Endodermal cell (in vitro differentiated cells): ENCODE measurements at places on chromosomes 2 and 18. TPM values are rescaled to one million over a fixed set of nuclear protein-coding genes. Genes with fewer than 3 reads are reported as not detected.

- no peak for DNase-seq
- H3K27ac ChIP-seq: no peak overlapping the region
- H3K27me3 ChIP-seq: no peaks in the 10 kb centered on the region
- no peak overlapping the region for H3K4me3 ChIP-seq
- no peaks in the 10 kb centered on the region for H3K36me3 ChIP-seq
- no peaks in the 10 kb centered on the region for H3K4me1 ChIP-seq
Measured at GRCh38 chr2:67130531-67131256, 266.4 kb upstream of the ETAA1 start.

DNA sequence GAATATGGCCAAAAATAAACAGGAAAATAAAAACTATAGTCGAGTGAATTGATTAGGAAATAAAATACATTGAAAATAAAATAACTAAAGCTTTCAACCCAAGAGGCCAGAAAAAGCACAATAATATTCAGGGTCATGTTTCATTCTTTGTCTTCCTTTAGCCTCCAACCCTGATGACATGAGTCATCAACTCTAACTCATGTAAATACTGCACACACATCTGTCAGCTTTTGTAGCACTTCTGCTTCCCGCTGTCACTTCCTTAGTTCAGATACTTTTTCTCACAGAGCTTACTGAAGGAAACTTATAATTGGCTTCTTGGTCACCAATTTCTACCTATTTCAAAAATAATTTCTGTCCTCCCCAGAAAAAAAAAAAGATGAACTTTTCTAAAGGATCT lies 112.8 kb downstream of the UPP2 start:
- no peak for DNase-seq
- no peaks in the 10 kb centered on the region for H3K27me3 ChIP-seq
- no peaks in the 10 kb centered on the region for H3K36me3 ChIP-seq
- H3K4me3 ChIP-seq: no peak overlapping the region

- no peaks in the 10 kb centered on the region for H3K4me1 ChIP-seq
- H3K27ac ChIP-seq: no peak overlapping the region
- H3K36me3 ChIP-seq: peaks cover 22% of the 10 kb centered on the region
- no peak for DNase-seq
- no peaks in the 10 kb centered on the region for H3K27me3 ChIP-seq
Measured at GRCh38 chr2:152585830-152586484, 131.3 kb downstream of the PRPF40A start.

- DNase-seq: peak; percentile 19
- no peaks in the 10 kb centered on the region for H3K36me3 ChIP-seq
- no peak overlapping the region for H3K27ac ChIP-seq
- H3K4me3 ChIP-seq: no peak overlapping the region
- no peaks in the 10 kb centered on the region for H3K27me3 ChIP-seq
- H3K4me1 ChIP-seq: no peaks in the 10 kb centered on the region
Measured at GRCh38 chr2:128436479-128437203, 118.0 kb upstream of the HS6ST1 start.

DNA sequence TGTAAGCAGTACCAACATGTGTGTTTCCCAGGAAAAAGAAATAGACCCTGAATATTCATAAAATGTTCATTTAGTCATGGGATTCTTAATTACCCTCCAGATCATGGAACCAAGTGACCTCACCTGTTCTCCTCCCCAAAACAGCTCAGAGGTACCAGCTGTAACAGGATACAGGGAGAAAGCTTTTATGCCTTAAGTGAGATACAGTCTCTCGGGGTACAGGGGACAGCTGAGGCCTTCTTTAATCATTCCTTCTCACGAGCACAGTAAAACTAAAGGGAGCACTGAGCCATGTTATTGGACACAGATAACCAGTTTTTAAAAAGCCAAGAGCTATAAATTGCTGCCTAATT lies 16.6 kb downstream of the EPHA4 start:
- H3K36me3 ChIP-seq: peaks cover 50% of the 10 kb centered on the region
- peaks cover 30% of the 10 kb centered on the region for H3K4me1 ChIP-seq
- H3K4me3 ChIP-seq: peak overlapping the region; percentile 16
- H3K27ac ChIP-seq: peak overlapping the region; percentile 75
- H3K27me3 ChIP-seq: no peaks in the 10 kb centered on the region
- no peak for DNase-seq

DNA sequence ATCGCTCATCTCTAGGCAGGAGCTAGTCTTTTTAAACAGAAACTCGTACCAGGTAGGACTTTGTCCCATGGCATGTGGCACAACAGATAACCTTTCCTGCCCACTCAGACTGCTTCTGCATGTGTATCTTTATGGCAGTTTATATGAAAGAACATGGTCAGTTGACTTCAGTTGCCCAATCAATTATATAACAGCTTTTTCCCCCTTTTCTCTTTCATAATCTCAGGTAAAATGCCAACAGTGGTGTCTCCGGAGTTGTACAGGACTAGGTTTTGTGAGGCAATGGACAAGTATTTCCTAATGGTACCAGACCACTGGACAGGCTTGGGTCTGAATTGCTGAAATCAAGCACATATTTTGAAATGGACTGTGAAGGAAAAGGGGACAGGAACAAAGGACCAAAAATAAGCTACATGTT lies 51.6 kb upstream of the PTH2R start:
- H3K4me3 ChIP-seq: no peak overlapping the region
- H3K4me1 ChIP-seq: no peaks in the 10 kb centered on the region
- no peak overlapping the region for H3K27ac ChIP-seq
- no peak for DNase-seq
- no peaks in the 10 kb centered on the region for H3K27me3 ChIP-seq

GRCh38 chr2:81389203-81389602 lies 1084.7 kb upstream of the LRRTM1 start:
- no peaks in the 10 kb centered on the region for H3K27me3 ChIP-seq
- DNase-seq: no peak
- H3K36me3 ChIP-seq: peaks cover 6% of the 10 kb centered on the region
- peak overlapping the region; percentile 60 for H3K4me3 ChIP-seq

DNA sequence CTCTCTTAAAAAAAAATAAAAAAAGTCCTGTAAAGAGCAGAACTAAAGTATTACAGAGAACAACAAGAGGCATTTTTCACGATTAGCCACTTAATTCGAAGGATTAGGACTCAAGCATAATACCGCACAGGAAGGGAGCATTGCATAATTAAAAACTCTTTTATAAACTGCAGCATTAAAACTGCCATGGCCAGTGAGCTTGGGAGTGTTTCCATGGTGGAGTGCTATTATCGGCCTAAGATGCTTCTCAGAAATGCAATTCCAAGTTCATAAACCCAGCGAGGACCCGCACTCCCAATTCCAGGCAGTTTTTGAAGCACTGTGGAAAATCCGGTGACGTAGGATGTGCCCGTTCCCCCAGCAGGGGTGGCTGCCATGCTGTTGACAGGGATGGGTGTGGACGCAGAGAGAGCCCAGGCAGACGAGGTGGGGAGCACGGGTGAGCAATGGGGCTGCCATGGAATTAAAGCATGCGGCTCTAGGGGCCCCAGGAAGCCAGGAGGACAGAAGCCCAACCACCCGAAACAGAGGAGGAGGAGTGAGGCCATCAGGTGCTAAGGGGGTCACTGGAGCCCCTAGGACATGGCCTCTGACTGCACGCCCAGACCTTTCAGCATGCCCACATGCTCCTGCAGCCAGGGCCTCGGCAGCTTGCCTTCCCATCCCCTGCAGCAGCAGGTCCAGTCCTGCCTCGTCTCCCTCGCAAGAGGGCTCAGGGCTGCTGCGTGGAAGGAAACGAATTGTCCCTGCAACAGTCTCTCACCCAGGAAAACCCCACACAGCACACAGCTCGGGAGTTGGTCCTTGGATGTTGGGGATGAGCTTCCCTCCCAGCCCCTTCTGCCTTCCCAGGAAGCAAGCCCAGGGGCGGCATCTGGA lies 233.4 kb downstream of the NDUFA10 start:
- H3K4me1 ChIP-seq: no peaks in the 10 kb centered on the region
- no peak overlapping the region for H3K4me3 ChIP-seq
- peak; percentile 38 for DNase-seq
- no peaks in the 10 kb centered on the region for H3K27me3 ChIP-seq
- H3K27ac ChIP-seq: no peak overlapping the region

GRCh38 chr2:69216535-69217332 lies 170.3 kb downstream of the GFPT1 start:
- H3K4me3 ChIP-seq: no peak overlapping the region
- peaks cover 5% of the 10 kb centered on the region for H3K4me1 ChIP-seq
- no peak for DNase-seq
- H3K36me3 ChIP-seq: no peaks in the 10 kb centered on the region

- no peaks in the 10 kb centered on the region for H3K4me1 ChIP-seq
- H3K27ac ChIP-seq: no peak overlapping the region
- DNase-seq: no peak
- no peak overlapping the region for H3K4me3 ChIP-seq
Measured at GRCh38 chr2:29881089-29881730, 40.2 kb downstream of the ALK start.

- no peak overlapping the region for H3K4me3 ChIP-seq
- H3K4me1 ChIP-seq: no peaks in the 10 kb centered on the region
- no peak overlapping the region for H3K27ac ChIP-seq
- H3K36me3 ChIP-seq: peaks cover 86% of the 10 kb centered on the region
- H3K27me3 ChIP-seq: no peaks in the 10 kb centered on the region
- DNase-seq: no peak
Measured at GRCh38 chr2:152694161-152694661, 23.1 kb downstream of the PRPF40A start.

DNA sequence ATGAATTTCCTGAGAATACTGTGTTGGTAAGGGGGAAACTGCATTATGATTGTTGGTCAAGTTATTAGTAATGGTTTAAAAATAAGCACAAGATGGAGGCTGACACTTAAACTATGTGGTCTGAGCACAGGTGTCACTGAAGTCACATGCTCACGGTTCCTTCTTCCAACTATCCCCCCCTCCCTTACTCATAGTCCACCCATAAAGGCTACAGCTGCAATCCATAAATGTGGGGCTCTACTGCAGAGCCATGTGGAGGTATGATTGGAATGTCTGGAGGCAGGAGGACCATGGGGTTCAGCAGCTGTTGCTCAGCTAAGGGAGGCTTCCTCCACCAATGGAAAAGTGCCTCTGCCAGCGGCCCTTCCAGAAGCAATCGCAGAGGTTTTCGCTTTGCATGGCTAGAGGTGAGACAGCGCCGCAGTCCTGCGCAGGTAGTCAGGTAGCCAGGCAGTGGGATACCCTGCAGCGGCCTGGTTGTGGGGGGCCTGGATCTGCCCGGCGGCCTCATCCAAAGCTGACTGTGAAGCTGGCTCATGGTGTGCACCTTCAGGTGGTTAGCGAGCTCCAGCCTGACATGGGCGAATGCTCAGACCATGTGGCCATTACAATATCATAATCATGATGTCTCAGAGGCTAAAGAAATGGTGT lies 249.6 kb downstream of the DCDC2C start:
- H3K27ac ChIP-seq: no peak overlapping the region
- DNase-seq: peak; percentile 35
- no peak overlapping the region for H3K4me3 ChIP-seq
- H3K36me3 ChIP-seq: no peaks in the 10 kb centered on the region
- no peaks in the 10 kb centered on the region for H3K27me3 ChIP-seq

- no peak overlapping the region for H3K4me3 ChIP-seq
- H3K4me1 ChIP-seq: no peaks in the 10 kb centered on the region
- DNase-seq: no peak
- no peak overlapping the region for H3K27ac ChIP-seq
- H3K27me3 ChIP-seq: no peaks in the 10 kb centered on the region
Measured at GRCh38 chr18:62446511-62446910, 76.3 kb upstream of the ZCCHC2 start.

DNA sequence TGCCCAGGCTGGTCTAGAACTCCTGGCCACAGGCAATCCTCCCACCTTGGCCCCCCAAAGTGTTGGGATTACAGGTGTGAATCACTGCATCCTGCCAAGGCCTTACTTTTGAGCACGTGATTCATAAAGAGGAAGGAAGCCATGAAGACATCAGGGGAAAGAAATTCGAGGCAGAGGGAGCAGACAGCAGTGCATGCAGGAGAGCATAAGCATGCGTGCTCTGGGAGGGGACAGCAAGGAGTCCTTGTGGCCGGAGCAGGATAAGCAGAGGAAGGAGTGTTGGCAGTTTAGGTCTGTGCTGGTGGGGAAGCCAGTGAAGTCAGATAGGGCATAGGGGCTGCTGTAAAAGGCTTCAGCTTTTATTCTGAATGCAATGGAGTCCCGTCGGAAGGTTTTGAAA lies 400.5 kb upstream of the RAB12 start:
- H3K27ac ChIP-seq: no peak overlapping the region
- no peak overlapping the region for H3K4me3 ChIP-seq
- no peaks in the 10 kb centered on the region for H3K36me3 ChIP-seq
- no peaks in the 10 kb centered on the region for H3K4me1 ChIP-seq
- H3K27me3 ChIP-seq: no peaks in the 10 kb centered on the region

- no peaks in the 10 kb centered on the region for H3K36me3 ChIP-seq
- no peaks in the 10 kb centered on the region for H3K27me3 ChIP-seq
- DNase-seq: no peak
- H3K4me3 ChIP-seq: no peak overlapping the region
- H3K4me1 ChIP-seq: peaks cover 4% of the 10 kb centered on the region
Measured at GRCh38 chr18:8980918-8981317, 121.6 kb upstream of the NDUFV2 start.

- H3K27me3 ChIP-seq: no peaks in the 10 kb centered on the region
- DNase-seq: peak; percentile 85
- no peak overlapping the region for H3K27ac ChIP-seq
- H3K4me1 ChIP-seq: peaks cover 31% of the 10 kb centered on the region
- no peaks in the 10 kb centered on the region for H3K36me3 ChIP-seq
- no peak overlapping the region for H3K4me3 ChIP-seq
Measured at GRCh38 chr18:61635901-61636528, 256.8 kb downstream of the RNF152 start.

- DNase-seq: peak; percentile 75
- peaks cover 13% of the 10 kb centered on the region for H3K4me1 ChIP-seq
- H3K36me3 ChIP-seq: no peaks in the 10 kb centered on the region
- H3K4me3 ChIP-seq: no peak overlapping the region
Measured at GRCh38 chr2:46335391-46336282, 38.4 kb downstream of the EPAS1 start.

DNA sequence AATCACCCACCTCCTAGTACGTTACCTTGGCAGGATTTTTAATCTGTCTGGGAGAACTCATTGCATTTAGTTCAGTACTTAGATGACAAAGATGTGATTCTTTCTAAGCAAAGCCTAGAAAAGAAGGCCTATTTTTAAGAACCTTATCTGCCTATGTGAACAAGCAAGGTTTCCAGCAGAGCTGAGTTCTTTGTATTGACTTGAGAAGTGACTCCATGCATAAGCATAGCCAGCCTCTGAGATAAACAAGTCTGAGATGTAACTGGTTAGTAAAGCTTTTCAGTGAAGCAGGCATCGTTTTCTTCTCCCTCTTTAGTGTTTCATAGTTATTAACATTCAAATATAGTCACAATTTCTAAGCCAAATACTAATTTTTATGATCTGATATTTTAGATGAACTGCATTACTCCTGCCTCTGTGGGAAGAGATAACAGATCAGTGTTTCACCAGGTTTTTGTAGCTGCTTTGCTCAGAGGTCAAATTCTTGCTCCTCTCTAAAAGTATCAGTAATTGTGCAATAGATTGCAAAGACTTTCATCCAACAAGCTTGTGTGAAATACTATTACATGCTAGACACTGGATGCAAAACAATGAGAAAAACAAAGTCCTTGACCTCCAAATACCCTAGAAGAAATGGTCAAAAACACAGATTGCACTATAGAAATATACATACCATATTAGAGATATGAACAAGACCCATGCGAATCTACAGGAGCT lies 107.8 kb downstream of the MBD2 start:
- H3K4me3 ChIP-seq: peak overlapping the region; percentile 50
- H3K27me3 ChIP-seq: no peaks in the 10 kb centered on the region
- DNase-seq: no peak
- H3K36me3 ChIP-seq: no peaks in the 10 kb centered on the region
- H3K27ac ChIP-seq: no peak overlapping the region
- H3K4me1 ChIP-seq: peaks cover 12% of the 10 kb centered on the region

PASK gene
- total RNA-seq: 56.9 and 76.5 TPM in 2 replicates

PARD6G gene
- 5.5 to 20.3 TPM (median 17.3 TPM) in 3 replicates for total RNA-seq

DNAH6 gene
- total RNA-seq: 1.1 and 1.6 TPM in 2 replicates

FIGN gene
- 9.2 to 20.5 TPM (median 20.1 TPM) in 3 replicates for total RNA-seq

SKA1 gene
- total RNA-seq: 35.9 to 70.6 TPM (median 70.0 TPM) in 3 replicates

ITM2C gene
- total RNA-seq: 207 and 208 TPM in 2 replicates

MERTK gene
- total RNA-seq: 29.5 and 36.6 TPM in 2 replicates

GALNT5 gene
- 0.05 TPM in 1 of 2 replicates, not detected in the other for total RNA-seq
